ENCODE measurements at places on chromosomes 11 and 22.

GRCh38 chr11:64656862-64657261 lies 65.8 kb downstream of the SLC22A12 start:
- DNase-seq = no peak

DNA sequence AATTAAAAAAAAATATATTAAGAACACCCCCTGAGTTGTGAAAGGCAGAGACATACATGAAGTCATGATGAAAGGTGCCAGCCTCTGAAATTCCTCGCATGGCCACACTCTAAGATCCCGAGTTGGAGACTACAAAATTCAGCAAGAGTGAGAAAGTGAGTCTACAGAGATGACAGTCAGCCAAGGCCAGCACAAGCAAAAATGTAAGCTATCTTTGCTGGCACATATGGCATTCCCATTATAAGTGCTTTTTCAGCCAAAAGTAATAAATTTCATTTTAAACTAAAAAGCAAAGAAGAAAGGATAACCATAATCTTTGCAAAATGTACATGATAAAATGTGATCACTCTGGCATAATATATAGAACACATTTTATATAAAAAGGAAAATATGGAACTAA lies 40.6 kb downstream of the FANCF start:
- DNase-seq = no peak

DNA sequence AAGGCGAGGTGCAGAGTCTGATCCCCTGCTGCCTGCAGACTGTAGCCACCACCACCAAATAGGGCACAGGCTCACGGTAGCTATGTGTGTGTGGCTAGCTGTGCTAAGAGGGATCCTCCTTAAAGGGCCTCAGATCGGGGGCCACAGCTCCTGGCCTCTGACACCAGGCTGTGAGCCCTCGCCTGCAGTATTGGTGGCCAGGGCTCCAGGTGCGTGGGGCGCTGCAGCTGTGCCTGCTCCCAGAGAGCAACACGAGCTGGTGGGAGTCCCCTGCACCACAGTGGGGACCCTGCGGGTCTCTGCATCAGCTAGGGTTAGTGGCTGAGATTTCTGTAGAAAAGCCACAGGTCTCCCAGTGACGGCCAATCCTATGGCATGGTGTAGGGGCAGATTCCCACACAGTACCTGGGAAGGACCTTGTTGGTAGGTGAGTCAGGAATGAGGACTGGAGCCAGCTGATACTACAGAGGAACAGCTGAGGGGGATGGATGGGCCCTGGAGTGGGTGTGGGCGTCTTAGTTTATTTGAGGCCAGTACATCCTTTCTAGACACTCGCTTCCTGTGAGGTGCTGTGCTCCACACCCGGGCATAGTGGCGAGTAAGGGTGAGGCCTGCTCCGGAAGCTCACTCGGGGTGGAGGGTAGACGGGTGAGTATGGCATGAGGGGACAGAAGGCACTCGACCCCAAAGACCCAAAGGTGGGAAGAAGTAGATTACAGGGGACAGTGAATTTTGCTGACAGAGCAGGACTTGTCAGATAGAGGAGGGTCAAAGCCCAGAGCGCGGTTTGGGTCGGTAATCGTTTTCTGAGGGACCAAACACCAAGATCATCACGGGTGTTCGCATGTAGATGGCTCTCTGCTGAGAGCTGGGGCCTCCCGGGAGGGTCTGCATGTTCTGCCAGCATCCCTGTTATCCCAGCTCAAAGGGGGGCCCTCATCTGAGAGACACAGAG lies 212.5 kb downstream of the TBC1D22A start:
- no peak for DNase-seq

- DNase-seq = no peak
Observed at GRCh38 chr22:47420211-47420610, 657.8 kb downstream of the TBC1D22A start.

GRCh38 chr22:31748490-31748889 lies 1.4 kb downstream of the PRR14L start:
- DNase-seq = no peak

GRCh38 chr11:115612046-115612730 lies 108.0 kb upstream of the CADM1 start:
- DNase-seq = no peak

DNA sequence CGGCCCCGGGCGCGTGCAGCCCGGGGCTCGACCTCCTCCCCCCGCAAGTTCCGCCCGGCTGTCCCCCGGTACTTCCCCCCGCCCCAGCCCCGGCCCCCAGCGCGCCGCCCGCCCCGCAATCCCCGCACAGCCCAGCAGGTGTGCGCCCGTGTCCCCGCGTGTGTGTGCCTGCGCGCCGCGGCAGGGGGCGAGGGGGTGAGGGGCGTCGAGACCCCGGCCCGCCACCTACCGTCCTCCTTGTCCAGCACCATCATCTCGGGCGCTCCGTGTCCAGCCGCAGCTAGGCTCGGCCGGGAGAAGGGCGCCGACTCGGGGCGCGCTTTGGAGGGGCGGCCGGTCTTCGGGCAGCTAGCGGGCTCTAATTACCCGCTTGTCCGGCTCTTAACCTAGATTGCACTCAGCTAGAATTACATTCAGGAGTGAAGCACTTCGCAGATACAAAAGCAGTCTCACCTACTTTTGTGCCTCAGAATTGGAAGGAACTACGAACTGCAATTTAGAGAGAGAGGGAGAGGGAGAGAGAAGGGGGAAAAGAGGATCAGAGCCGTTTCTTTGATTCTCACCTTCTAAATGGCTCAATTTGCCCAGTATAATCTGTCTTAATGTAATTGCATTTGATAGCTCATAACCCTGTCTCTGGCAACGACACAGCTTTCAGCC lies 439 bp downstream of the LMO1 start:
- no peak for DNase-seq

DNA sequence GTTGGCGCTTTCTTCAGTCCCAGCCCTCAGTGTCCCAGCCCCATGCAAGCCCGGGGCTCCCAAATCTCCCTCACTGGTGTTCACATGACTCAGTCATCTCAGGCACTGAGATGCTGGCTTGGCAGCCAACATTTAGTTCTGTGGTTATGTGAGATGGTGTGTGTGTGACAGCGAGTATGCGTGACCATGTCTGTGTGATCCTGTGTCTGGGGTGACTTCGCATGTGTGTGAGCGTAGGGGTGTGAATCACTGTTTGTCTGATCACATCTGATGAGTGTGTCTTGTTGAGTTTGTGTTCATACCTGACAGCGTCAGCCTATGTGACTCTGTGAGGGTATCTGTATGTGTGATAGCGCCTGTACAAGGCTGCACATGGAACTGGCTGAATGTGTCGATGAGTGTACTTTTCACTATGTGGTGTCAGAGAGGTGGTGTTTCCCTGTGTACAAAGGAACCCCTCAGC lies 16.2 kb downstream of the CREB3L1 start:
- DNase-seq = no peak

DNA sequence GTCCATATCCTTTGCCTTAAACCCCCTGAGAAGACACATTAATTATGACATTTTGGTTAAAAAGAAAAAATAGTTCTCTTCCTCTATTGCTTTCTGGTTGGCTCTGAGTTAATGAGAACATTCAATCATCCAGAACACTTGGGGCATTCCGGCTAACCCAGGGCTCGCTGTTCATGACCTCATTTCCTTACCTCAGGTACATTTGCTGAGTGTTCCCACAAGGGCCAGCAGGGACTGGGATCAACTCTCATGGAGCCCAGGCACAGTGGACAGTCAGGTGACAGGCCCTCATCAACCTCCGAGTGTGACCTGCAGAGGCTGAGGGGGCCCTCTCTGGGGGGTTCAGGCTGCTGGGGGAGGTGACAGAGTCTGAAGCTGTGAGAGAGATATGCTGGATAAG lies 98.9 kb downstream of the MYO18B start:
- DNase-seq = no peak

GRCh38 chr11:16603890-16604793 lies 134.3 kb upstream of the C11orf58 start:
- DNase-seq = no peak

DNA sequence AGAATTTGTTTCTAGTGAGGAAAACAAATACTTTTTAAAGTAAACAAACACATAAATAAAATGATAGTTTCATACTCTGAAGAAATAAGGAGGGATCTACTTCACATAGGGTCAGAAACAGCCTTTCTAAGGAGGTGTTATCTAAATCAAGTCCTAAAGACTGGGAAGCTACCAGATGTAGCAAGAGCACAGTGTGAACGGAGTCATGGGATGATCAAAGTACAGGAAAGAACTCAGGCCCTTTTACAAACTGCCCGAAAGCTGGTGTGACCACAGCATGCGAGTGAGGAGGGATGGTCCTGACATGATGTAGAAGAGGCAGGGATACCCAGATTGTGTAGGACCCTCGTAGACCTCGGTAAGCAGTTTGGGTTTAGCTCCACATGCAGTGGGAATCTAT lies 102.8 kb downstream of the ARHGAP32 start:
- DNase-seq = no peak

DNA sequence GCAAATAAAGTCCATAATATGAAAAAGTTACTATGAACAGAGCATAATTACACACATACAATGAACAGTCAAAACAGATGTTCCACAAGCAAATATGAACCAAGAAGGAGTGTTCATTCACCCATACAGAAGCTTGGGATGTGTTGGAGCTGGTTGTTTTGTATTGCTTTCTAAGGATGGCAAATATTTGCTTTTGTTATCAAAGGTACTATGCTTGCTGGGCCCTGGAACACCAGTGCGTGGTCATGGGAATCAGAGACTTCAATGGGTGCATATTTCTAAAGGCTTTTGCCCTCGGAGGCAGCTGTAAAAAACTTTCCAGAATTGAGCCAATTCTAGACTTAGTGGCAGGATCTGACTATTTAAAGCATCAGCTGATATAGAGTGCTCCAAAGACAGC lies 85.1 kb downstream of the BARX2 start:
- peak; percentile 6 for DNase-seq

- no peak for DNase-seq
Observed at GRCh38 chr22:36143956-36144355, 16.6 kb downstream of the APOL3 start.

- no peak for DNase-seq
Observed at GRCh38 chr22:35957589-35957988, 71.0 kb downstream of the RBFOX2 start.

- no peak for DNase-seq
Observed at GRCh38 chr22:48567213-48567975, 1260.3 kb downstream of the BRD1 start.

DNA sequence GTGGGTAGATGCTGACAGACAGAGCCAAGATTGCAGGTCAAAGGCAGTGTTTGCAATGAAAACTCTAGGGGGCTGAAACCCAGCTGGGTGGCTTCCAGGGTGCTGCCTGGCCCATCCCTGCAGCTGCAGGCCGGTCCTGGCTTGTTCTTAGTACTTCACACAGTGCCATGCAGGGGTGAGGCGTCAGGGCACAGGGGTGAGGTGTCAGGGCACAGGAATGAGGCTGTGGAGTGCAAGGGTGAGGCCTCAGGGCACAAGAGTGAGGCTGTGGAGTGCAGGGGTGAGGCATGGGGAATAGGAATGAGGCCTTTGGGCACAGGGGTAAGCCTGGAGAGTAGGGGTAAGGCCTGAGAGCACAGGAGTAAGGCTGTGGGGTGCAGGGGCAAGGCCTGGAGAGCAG lies 337.6 kb downstream of the TBC1D22A start:
- DNase-seq = no peak

DNA sequence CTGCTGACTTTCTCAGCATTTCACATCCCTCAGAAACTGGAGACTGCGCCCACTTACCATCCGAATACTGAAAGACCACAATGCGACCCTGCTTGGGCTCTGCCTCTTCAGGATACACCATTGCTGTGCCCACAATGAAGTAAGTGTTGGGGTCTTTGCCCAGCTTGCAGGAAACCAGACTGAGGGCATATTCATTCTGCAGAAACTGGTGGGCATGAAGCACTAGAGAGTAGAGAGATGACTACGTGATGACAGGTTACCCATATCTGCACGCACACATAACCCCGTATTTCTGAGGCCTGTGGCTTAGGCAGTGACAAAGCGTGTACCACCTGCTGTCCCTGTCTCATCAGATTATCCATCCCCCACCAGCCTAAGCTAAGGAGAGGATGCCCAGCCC lies 14.6 kb upstream of the VWCE start:
- no peak for DNase-seq

GRCh38 chr22:35882211-35883030 lies 146.2 kb downstream of the RBFOX2 start:
- no peak for DNase-seq

DNA sequence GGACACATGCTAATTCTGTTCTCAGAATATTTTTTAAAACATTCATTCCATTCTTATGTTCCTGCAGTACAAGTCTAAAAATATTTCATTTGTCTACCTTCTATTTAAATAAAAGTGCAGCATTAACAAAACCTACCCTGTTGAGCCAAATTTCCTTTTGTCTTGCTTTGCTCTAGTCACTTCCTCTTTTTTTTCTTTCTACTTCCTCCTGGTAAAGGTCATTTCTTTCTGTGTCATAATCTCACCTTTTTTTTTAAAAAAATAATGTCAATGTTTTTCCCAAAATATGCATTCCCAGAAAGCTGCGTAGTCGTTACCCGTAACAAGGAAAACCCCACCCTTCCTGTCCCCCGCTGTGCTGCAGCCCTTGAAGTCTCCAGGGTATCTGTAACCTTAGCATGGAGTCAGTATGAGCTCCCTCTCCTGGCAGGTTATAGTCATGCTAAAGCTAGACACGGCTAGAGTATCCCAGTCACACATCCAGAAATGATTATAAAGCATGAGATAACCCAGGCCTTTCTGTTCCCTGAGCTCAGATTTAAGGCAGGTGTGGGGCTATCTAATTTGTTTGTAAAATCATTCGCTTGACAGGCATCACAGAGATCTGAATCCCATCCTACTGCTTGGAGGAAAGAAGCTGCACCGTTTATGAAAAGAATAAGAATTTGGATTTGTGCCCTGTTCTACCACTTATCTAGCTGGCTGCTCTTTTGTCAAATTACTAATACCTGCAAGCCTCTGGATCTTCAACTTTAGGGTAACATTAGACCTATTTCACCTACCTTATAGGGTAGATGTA lies 51.1 kb upstream of the EED start:
- peak; percentile 93 for DNase-seq

DNA sequence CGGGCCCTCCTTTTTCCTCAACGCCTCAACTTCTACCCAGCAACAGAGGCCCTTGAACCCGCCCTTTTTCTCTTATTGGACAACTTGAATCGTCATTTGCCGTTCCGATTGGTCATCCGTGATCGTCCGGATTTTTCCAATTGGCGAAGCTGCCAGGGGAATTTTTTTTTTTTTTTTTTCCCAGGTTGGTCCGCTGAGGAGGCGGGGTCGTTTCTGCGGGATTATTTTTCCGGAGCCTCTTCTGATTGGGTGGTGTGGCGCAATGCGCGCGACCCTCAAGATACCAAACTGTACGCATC lies 465 bp upstream of the TTC9C start:
- peak; percentile 95 for DNase-seq

DNA sequence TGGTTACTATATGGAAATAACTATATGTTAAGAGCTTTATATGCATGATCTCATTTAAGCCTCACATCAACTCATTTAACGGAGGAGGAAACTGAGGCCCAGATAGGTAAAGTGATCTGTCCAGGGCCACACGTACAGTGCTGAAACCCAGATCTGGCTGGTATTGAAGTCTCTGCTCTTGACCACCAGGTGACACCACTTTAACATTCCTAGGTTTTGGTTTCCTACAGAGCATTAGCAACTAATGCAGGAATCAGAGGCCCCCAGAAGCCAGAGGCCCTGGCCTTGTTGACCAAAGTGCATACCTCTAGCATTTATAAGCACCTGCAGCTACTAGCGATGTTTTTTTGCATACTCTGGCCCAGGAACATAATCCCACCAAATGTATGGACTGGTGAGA lies 12.9 kb upstream of the LIMK2 start:
- no peak for DNase-seq

Data from NCI-H2081 (cell line).